Left forelimb (tissue), 1 donor: ENCODE measurements at places on chromosomes 3 and 15.
A peak's percentile ranks its signal among the peaks of the same experiment; 100 is the strongest.

- no peak for DNase-seq
Observed at GRCh38 chr3:9035473-9035872, 72.2 kb upstream of the RAD18 start.

GRCh38 chr3:160709477-160710182 is 32.7 kb downstream of the ARL14 start:
- DNase-seq = no peak

DNA sequence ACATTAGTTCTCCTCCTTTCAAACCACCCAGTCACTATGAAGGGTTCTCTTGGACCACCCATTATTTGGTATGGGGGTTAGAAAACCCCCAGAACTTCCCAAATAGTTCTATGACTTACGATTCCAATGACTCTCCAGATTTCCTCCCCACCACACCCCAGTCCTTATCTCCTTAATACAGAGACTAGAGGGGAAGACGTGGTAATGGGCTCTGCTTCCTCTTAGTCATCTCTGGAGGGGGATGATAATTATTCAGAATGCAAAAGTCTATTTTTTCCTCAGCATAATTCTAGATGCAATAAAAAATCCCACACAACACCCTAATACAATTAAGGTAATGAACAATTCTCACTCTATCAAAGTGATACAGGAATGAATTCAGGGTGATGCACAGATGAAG is 48.9 kb upstream of the CFAP161 start:
- DNase-seq = no peak

DNA sequence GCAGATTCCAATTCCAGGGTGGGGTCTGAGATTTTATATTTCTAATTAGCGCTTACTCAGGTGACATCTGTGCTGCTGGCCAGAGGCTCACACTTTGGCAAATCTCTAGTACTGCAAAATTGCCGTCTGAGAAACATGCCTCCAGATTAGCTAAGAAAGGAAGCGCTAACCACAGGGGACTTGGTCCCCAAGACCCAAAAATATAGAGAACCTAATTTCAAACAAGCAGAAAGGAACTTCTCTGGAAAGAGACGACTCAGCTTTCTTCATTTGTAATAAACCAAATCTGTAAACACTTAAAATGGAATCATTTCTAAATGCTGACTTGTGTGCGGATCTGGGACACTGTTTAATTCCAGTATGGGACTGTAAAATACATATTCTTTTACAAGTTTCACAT is 55.7 kb downstream of the B3GNT5 start:
- no peak for DNase-seq

DNA sequence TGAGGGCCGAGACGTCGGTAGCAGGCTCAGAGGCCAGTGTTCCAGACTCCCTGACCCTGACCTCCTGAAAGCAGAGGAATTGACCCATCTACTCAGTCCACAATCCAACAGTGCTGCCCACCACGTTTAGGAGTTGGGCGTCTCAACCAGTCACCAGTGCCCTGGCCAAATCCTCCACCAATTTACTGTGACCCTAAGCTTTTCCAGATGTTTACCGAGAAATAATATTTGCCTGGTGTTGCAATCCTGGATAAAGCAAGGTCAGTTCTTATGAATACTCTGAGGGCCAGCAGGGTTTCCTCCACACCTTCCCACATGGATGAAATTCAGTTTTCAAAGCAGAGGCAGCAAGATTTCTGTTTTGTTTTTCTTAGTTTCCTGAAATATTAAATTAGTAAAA is 7.5 kb upstream of the APOD start:
- DNase-seq = no peak

DNA sequence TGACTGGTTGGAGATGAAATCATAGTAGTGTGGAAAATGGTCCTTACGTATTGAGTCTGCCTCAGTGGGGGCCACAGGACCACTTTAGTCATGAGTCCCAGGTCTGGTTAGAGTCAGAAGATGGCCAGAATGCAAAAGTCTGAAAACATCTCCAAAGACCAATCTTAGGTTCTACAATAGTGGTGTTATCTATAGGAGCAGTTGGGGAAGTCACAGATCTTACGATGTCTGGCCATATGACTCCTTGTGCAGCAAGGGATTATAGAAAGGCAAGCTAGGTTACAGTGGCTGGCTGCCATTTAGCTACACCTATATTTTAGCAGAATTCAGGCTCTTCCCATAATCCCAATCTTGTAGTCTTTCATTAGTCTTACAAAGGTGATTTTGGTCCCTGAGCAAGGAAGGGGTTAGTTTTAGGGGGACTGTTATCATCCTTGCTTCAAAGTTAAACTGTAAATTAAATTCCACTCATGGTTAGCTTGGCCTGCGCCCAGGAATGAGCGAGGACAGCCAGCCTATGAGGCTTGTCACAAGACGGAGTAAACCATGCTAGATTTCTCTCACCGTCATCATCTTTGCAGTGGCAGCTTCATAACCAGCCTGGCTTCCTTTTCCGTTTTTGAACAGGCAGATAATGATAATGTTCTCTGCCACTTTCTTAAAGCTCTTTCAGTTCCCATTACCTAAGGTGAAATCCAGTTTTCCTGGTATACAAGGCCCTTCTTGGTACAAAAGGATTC is 134.1 kb downstream of the VPS8 start:
- no peak for DNase-seq

GRCh38 chr3:29478611-29479010 is 197.7 kb downstream of the RBMS3 start:
- DNase-seq = no peak

- no peak for DNase-seq
Observed at GRCh38 chr3:97076673-97077072, 262.3 kb downstream of the EPHA6 start.

DNA sequence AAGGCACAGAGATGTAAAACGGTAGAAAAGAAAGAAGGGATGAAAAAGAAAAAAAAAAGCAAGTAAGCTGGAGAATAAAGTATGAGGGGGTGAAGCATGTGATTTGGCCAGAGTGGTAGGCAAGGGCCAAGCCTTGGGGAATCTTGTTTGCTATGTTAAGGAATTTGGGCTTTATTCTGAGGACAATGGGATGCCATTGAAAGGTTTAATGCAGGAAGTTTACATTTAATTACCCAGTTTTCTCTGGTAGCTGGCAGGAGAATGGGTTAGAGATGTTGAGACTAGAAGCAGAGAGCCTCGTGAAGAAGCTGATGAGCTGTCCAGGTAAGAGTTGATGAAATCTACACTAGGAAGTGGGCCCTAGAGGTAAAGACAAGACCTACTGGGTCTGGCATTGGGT is 455.9 kb downstream of the PDCD6IP start:
- no peak for DNase-seq

GRCh38 chr3:132660811-132661070 is 612 bp downstream of the UBA5 start:
- no peak for DNase-seq

DNA sequence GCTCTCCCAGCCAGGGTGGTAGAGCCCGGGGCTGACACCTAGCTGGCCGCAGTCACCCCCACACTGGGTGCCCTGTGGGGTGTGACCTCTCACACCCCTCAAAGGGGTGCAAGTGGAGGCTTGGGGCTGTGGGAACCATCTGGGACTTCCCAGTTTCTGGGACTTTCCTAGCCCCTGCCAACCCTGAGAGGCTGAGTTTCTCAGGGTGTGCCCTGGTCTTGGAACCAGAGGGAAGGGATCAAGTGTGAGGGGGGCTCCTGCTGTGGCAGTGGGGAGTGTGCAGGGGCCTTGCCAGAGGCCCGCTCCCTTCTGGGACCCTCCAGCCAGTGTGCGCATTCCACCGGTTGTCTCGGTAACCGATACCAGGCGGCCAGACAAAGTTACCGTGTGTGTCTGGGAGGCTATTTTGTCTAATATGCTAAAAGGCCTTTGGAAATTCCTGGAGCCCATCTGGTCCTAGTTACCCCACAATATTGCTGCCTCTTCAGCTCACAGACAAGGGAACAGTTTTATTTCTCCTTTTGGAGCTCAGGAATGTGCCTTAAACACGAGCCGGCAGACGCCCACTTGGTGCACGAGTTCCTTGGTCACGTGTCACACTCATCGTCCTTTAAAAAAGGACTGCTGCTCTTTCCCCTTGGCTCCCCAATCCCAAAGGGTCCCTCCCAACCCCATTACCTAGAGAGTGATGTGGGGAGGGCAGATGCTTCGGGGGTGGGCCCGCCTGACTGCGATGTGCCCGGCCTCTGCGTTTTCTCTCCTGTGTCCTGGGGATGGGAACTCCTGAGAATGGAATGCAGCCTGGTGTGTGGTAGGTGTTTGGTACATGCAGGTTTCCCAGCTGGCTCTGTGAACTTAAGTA is 33.2 kb downstream of the HDAC11 start:
- DNase-seq = no peak

GRCh38 chr3:70646635-70647034 is 334.2 kb upstream of the MDFIC2 start:
- no peak for DNase-seq

DNA sequence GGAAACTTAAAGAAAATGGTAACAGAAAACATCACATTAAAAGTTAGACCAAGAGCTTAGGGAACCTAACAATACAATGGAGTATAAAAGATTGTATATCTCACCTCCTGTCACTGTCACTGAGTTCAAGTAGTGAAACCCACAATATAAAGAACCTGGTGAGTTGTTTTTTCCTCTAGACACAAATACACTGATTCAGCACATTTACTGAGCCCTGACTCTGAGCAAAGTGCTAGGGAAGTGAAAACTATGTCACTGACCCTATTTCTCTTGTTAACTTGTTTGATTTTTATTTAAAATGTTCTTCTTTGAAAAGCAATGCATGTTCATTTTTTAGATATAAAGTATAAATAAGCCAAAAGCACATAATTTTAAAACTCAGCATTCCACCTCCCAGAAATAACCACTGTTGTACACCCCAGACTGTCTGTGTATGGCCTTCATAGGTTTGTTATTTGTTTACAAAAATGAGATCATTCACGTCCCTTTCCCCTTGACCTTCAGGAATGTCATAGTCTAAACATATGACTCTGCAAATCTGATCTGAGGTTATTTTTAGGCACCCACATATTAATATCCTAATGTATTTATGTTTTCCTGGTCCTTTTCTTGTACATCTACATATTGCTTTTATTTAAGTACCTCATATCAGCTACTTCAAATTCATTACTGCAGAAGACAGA is 69.2 kb upstream of the CSTA start:
- DNase-seq = no peak

- no peak for DNase-seq
Observed at GRCh38 chr3:31465999-31466398, 66.7 kb upstream of the STT3B start.

- DNase-seq = no peak
Observed at GRCh38 chr15:29920515-29920914, 98.2 kb upstream of the TJP1 start.

DNA sequence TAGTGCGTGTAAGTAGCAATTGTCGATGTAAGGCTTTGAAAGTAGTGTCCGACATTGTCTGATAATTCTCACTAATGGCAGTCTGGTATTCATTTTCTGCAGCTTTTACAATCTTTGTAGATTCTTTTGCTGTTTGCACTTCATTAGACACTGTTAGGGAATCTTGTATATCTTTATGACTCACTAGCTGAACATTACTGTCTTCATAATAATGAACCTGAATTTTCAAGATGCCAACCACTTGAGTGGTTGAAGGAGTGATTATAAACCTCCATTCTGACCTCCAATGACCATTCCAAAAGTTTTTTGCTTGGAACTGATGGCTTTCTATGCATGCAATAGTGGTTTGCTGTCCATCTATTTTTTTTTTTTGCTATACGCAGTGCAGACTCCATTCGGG is 76.4 kb upstream of the MFGE8 start:
- DNase-seq = no peak

DNA sequence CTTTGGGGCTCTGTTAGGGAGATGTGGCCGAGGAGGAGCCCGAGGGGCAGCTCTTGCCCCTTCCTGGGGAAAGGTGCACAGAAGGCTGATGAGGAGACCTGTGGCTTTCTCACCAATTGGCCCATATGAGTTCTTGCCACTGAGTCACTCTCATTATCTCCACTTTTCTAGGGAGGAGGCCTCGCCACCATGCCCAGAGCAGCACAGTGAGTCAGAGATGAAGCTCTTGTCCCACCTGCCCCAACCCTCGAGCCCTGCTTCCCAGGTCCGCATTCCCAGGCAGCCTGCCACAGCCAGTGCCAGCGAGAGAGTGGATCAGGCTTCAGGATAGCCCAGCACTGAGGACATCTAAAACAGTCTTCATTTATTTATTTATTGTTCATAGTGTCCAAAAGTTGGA is 53.5 kb downstream of the AMOTL2 start:
- DNase-seq = peak; percentile 25

- no peak for DNase-seq
Observed at GRCh38 chr3:67540198-67540894, 114.1 kb downstream of the SUCLG2 start.
